ENCODE measurements at places on chromosomes 1 and 21.

- no peaks in the 10 kb centered on the region for H3K27me3 ChIP-seq
- no peak overlapping the region for H3K4me3 ChIP-seq
- no peak for DNase-seq
- no peak overlapping the region for H3K27ac ChIP-seq
Observed at GRCh38 chr1:217534566-217534965, 96.3 kb downstream of the GPATCH2 start.

DNA sequence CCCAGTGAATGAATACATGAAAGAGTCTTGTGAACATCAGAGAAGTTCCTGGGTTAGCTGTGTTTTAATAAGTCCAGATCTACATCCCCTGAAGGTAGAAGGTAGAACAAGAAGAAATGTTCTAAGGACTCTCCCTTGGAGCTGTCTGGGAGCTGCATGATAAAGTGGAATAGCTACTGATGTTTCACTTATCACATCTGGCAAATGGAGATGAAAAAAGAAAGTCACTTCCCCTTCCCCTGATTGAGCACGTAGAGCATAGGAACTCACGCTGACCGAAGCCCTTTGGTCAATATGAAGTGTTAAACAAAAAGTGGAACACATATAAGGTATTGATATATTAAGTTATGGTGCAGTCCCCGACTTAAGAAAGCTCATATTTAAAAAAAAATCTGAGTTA, 53.2 kb upstream of the PARP1 start:
- H3K4me1 ChIP-seq: no peaks in the 10 kb centered on the region
- no peaks in the 10 kb centered on the region for H3K27me3 ChIP-seq
- DNase-seq: no peak
- H3K27ac ChIP-seq: no peak overlapping the region
- no peak overlapping the region for H3K4me3 ChIP-seq

DNA sequence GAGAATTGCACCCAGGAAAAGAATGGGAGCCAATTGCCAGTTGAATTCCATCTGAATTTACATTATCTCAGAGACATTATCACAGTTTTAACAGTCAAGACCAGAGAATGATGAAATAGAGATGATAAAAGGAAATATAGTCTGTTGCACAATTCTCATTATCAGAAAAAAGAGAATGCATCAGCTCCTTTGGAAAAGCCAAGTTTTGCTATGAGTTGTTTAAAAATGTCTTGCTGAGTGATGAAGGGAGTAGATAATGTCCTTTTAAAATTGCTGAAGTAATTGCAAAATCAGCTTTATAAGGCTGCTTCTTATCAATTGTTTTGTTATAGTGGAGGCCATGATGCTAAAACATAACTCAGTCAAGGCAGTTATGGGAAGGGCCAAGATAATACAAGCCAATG, 37.9 kb upstream of the EEIG2 start:
- no peak for DNase-seq
- H3K4me1 ChIP-seq: no peaks in the 10 kb centered on the region
- no peak overlapping the region for H3K4me3 ChIP-seq
- no peak overlapping the region for H3K27ac ChIP-seq
- H3K27me3 ChIP-seq: no peaks in the 10 kb centered on the region
- no peaks in the 10 kb centered on the region for H3K36me3 ChIP-seq

DNA sequence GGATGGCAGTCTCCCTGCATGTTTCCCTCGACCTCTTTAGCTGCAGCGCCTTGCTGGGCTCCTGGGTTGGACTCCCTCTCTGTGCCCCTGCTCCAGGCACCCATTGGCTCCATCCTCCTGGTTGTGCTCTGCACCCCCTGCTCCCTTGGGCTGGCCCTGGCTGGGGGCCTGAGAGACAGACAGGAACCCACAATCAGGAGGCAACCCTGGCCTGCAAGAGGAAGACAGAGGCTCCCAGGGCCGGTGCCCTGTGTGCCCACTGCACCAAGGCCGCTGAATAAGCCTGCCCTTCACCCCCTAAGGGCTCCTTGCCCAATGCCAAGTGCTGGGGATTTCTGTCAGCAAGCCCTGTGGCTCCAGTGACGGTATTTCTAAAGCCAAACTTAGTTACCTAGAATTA, 31.5 kb upstream of the LHX4 start:
- H3K27ac ChIP-seq: no peak overlapping the region
- H3K4me1 ChIP-seq: no peaks in the 10 kb centered on the region
- no peaks in the 10 kb centered on the region for H3K27me3 ChIP-seq
- no peak for DNase-seq
- no peaks in the 10 kb centered on the region for H3K36me3 ChIP-seq
- H3K4me3 ChIP-seq: no peak overlapping the region

DNA sequence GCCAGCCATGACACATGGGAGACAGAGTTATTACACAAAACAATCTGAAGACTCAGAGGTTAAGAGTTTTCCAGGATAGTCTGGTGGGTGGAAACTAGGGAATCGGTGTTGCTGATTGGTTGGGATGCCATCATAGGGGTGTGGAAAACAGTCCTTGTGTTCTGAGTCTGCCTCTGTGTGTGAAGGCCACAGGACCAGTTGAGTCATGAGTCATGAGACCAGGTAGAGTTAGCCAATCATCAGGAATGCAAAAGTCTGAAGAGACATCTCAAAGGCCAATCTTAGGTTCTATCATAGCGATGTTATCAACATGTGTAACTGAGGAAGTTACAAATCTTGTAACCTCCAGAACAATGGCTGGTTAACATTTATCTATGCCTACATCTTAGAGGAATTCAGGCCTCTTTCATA, 49.7 kb upstream of the NEK7 start:
- DNase-seq: no peak
- H3K4me1 ChIP-seq: no peaks in the 10 kb centered on the region
- no peak overlapping the region for H3K4me3 ChIP-seq
- no peaks in the 10 kb centered on the region for H3K27me3 ChIP-seq

DNA sequence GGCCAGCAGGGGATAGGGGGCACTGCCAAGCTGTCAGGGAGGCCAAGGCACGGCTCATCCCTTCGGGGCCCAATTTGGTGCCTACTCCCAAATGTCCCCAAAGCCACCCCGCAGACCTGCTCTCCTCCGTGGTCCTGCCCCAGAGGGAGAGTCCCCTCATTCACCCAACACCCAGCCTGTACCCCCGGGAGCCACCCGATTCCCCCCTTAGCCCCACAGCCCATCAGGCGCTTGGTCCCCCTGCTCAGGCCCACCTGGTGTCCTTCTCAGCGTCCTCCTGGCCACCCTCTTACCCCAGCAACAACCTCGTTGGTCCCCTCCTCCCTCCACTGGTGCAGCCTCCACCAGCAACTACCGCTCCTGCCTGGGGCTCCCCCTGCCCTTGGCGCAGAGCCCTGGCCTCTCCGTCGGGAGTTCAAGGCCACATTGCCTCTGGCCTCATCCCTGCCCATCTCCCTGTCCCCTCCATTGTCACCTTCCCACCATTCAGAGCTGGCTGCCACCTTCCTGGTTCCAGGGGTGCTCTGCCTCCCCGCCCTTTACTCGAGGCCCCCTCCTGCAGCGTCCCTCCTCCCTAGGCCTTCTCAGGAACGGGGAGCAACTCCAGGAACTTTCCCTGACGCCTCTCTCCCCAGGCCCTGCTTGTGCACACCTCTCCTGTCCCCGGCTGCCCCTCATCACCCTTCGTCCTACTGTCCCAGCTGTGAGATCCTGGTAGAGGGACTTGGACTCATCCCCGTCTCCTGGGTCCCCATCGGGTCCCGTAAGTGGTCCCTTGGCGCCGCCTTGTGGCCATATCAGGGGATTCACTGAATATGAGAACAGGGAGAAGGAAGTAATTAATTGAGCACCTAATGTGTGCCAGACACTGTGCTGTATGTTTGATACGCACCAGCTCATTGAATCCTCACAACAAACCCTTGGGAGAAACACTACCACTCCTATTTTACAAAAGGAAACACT, 73.9 kb downstream of the RAP1GAP start:
- H3K27ac ChIP-seq: no peak overlapping the region
- no peaks in the 10 kb centered on the region for H3K36me3 ChIP-seq
- no peak overlapping the region for H3K4me3 ChIP-seq
- no peaks in the 10 kb centered on the region for H3K4me1 ChIP-seq
- H3K27me3 ChIP-seq: no peaks in the 10 kb centered on the region
- no peak for DNase-seq

DNA sequence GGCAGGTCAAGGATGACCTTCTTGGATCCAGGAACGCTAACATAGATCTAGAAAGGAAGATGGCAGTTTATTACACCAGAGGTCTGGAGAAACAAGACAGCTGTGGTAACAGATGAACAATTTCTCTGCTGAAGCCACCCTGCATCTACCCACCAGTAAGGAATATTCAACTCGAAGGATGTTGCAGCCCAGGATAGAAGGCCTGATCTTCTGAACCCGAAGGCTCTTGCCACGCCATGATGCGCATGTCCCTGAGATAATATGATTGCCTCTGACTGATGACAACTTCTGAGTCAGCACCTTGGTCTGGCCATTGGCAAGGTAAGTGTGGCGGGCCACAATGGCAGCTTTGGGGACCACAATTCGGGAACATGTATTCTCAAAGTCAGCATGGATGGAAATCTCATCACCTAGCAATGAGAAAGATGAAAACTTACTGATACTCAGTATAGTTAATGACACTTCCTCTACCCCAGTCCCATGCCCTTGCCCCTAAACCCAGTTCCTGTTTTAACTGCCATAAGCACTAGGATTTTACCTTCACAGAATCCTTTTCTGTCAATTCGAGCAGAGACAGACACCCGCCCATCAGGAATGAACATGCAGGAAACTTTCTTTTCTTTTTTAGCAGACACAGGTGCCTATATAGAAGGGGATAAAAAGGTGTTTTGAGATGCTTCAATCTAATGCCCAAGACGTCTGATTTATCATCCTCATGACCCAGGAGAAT, 1.8 kb downstream of the TXNIP start:
- H3K27ac ChIP-seq: peak overlapping the region; percentile 96
- no peaks in the 10 kb centered on the region for H3K36me3 ChIP-seq
- peaks cover 4% of the 10 kb centered on the region for H3K4me1 ChIP-seq
- peak; percentile 39 for DNase-seq

DNA sequence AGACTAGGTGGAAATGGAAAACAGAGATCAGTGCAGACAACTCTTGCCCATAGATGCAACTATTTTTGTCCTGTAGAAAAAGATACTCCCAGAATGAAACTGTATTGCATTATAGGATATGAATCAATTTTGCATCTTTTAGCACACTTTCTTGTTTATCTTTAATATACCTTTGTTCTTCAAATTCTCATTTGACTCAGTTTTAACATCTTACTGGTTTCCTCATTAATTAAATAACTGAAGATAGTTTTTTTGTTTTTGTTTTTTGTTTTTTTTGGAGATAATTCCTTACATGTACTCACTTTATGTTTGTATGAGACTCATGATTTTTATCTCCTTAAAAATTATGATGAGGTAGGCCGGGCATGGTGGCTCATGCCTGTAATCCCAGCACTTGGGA, 10.9 kb upstream of the CAMTA1 start:
- H3K36me3 ChIP-seq: no peaks in the 10 kb centered on the region
- DNase-seq: no peak
- no peak overlapping the region for H3K4me3 ChIP-seq
- no peak overlapping the region for H3K27ac ChIP-seq
- no peaks in the 10 kb centered on the region for H3K4me1 ChIP-seq
- no peaks in the 10 kb centered on the region for H3K27me3 ChIP-seq
